CD4-positive, alpha-beta T cell (primary cell): ENCODE measurements at places on chromosomes 2 and 18.

DNA sequence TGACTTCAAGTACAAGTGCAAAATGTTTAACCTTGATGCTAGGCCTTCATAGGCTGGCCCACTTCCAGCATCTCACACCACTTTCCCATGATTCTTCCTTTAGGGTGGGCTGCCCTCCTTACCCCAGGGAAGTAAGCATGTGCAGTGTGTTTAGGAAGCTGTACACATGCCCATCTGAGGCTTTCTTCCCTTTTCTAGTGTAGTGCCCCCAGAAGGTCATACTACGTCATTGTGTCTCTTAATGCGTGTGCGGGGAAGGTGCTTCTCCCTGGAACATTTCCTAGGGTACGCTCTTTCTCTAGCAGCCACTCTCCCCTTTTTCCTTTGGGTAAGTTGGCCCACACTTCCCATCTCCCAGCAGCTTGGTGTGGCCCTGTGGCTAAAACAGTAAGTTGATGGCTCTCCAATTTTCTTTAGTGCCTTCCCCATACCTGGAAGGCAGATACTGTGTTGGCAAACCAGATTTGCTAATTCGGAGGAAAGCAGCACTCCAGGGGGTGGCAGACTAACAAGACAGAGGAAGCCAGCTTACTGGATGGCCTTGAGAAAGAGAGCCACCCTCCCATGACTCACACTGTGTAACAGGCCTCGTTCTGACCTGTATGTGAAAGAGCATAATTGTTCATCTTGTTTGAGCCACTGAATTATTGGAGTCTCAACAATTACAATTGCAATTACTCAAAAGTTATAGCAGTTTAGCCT lies 1.1 kb upstream of the SULT6B1 start:
- no peak overlapping the region for H3K4me3 ChIP-seq
- no peak for DNase-seq
- H3K27me3 ChIP-seq, result no peaks in the 10 kb centered on the region
- H3K36me3 ChIP-seq, result no peaks in the 10 kb centered on the region

DNA sequence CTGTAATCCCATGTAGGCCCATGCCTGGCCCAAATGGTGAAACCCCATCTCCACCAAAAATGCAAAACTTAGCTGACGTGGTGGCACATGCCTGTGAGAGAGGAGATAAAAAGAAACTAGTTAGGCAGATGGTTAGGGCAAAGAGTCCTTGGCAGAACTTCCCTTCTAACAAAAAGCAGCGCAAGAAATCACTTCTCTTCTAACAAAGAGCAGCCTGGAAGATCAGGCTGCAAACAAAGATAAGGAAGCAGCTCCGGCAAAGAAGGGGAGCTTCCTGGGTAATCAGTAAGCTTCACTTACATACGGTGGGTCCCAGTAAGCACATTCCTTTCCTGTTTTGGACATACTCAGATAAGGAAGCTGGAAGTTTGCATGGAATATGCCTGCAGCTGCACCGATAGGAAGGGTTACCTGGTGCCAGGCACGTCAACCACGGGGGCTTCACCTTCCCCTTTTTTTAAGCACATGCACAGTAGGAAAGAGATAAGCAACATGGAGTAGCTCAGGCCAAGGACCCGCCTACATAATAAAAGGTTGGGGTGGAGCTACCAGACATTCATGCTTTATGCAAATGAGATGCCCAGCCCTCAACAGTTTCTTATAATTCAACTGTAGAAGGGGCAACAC lies 61.0 kb upstream of the SLC25A52 start:
- no peak overlapping the region for H3K27ac ChIP-seq
- no peak overlapping the region for H3K4me3 ChIP-seq
- H3K27me3 ChIP-seq, result no peaks in the 10 kb centered on the region
- DNase-seq, result no peak

DNA sequence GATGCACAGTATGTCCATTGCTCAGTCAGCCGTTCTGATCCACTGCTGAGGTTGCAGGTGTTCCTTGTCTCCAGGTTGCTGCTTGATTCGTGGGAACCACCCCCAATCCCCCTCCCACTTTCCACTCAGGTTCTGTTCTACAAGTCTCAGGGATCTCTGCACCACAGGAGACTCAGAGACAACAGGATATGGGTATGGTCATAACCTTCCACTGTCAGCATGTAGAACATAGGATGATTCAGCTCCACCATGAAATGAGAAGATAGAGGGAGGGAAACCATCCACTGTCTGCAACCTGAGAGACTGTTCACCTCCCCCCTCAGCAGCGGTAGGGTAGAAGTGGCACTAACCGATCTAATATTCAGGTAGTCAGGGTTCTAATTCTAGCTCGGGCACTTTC lies 19.0 kb upstream of the KLF7 start:
- no peaks in the 10 kb centered on the region for H3K4me1 ChIP-seq
- H3K27ac ChIP-seq, result no peak overlapping the region

- peaks cover 6% of the 10 kb centered on the region for H3K27me3 ChIP-seq
- H3K4me3 ChIP-seq, result no peak overlapping the region
- no peaks in the 10 kb centered on the region for H3K36me3 ChIP-seq
- H3K4me1 ChIP-seq, result no peaks in the 10 kb centered on the region
- no peak overlapping the region for H3K27ac ChIP-seq
- DNase-seq, result no peak
Observed at GRCh38 chr2:118763797-118764196, 83.7 kb downstream of the EN1 start.

DNA sequence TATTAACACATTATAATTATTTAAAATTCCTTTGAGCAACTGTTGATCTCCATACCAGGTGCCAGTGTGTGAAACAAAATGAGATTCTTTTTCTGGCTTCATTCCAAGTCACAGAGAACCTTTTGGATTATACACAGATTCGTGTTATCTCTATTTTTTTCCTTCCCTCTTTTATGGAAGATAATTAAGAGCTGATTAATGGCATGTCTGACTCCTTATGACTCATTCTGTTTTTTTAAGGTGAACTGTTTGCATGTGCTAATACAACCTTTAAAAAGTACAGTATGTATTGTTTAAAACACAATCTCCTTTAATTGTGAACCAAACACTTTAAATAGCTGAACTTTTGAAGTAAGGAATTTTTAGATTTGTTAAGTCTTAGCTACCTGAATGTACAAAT lies 39.3 kb downstream of the PELI1 start:
- no peaks in the 10 kb centered on the region for H3K27me3 ChIP-seq
- H3K4me1 ChIP-seq, result peaks cover 17% of the 10 kb centered on the region
- no peak for DNase-seq
- H3K4me3 ChIP-seq, result no peak overlapping the region
- peaks cover 35% of the 10 kb centered on the region for H3K36me3 ChIP-seq
